ENCODE measurements at places on chromosomes 1 and 21.

- DNase-seq = no peak
These were observed 216.4 kb downstream of the VAV3 start for GRCh38 chr1:107748531-107748930.

- no peak for DNase-seq
These were observed 48.1 kb downstream of the ABCG1 start for GRCh38 chr21:42266971-42267556.

- DNase-seq = no peak
These were observed 23.0 kb upstream of the SMG7 start for GRCh38 chr1:183449223-183449770.

DNA sequence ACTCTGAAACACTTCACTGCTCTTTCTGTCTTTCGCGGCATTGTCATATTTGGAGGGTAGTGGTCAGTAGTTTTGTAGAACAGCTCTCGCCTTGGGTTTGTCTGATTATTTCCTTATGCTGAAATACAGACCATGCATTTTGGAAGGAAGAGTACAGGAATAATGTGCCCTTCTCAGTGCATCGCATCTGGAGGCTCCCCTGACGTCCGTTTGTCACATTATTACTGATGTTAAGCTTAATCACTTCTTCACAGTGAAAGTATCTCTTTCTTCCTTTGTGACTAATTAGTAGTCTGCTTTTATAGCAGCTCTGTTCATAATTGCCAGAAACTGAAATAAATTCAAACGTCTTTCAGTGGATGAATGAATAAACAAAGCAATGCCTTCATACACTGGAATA is 85.7 kb upstream of the CXADR start:
- DNase-seq = no peak

Data from GM12892 (cell line).